ENCODE measurements at places on chromosomes 2 and 18.
A peak's percentile ranks its signal among the peaks of the same experiment; 100 is the strongest.

- DNase-seq: no peak
Observed at GRCh38 chr18:62992877-62993365, 277.6 kb downstream of the PHLPP1 start.

DNA sequence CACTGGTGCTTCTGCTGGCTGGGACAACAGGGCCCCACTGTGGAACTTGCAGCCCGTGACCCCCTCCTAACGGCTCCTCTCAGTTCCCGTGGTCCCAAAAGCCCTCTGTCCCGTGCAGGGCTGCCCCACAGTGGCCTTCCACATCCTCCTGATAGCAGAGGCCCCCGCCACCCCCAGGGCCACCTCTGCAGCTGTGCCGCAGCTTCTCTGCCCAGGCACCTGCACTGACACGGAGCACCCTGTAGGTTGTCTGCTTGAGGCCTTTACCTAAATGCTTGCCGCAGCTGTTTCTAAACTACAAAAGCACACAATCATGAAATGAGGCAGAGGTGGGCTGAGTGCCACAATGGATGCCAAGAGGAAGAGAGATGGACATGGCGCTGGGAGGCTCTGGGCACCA lies 13.5 kb upstream of the GRHL1 start:
- DNase-seq: no peak

GRCh38 chr2:162185541-162186232 lies 33.6 kb upstream of the GCG start:
- no peak for DNase-seq

DNA sequence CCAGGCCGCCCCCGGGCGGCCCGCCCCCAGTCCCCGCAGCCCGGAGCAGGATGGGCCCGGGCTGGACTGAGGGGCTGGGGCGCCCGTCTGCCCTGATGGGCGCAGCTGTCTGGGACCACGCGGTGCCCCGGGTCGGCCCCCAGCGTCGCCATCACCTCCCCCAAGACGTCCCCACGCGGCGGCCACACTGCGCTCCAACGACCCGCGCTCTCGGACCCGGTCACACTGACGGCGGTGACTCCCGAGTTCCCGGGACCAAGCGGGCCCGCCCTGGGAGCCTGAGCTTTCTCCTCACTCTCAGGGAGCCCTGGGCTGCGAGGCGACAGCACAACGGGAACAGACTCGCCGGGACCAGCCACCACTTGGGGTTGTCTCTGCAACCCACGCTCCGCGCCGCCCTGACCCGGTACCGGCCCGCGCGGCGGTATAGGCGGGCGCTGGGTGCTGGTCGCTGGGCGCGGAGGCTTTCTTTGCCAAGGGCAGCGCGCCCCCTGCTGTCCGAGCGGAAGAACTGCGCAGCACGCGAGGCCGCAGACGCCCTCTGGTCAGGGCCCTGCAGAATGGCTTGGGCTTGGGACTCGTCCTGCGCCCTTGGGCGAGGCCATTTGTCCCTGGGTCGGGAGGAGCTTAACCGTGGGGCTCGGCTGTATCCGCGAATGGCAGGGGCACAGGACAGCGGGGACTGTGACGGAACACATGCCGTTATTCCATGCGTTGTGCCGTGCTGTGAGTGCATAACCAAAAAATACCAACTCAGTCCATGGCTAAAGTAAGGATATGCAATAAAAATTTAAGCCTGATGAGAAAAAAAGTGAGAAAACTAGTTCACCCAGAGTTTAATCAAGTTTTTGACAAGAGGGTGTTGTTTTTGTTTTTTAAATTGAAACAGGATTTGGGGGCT lies 54.8 kb upstream of the ANKRD62 start:
- peak; percentile 47 for DNase-seq

DNA sequence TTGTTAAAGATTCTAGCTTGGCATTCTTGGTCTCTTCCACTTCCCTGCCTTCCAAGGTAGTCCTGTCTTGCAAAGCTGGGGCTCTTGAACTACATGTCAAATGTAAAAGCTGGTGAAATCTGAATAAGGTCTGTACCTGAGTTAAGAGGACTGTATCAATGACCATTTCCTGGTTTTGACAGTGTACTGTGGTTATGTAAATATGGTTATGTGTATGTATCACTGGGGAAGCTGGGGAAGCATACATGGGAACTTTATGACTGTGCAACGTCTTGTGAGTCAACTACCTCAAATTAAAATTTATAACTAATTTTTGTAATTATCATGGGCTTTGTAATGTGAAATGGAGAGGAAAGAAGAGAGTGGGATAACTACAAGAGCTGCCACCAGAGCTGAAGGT lies 81.7 kb downstream of the COL4A4 start:
- DNase-seq: no peak

DNA sequence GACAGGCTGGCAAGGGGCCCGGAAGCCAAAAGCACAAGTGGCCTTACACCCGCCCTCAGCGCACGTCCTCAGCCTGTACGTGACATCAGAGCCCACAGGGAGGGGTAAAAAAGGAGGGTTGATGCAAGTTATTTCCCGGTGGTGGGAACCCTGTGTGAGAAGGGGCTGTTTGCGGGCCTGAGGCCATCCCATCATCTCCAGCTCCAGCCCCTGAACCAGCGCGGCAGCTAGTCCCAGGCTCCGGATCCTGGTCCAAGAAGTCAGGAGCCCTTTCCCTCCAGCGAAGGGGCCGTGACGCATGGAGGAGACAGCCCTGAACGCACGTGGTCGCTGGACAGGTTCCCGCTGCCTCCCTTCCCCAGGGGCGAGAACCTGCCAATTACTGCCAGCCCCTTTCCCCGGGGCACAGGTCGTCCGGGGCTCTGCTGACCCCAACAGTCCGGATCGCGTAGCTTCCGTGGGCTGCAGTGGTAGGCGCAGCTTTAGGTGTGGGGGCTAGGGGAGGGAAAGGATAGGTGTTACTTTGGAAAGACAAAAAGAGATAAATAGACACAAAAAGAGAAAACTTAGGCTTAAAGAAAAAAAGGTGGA lies 1.3 kb upstream of the LRP2 start:
- no peak for DNase-seq

- DNase-seq: no peak
Observed at GRCh38 chr2:223460209-223460608, 142.0 kb downstream of the SCG2 start.

DNA sequence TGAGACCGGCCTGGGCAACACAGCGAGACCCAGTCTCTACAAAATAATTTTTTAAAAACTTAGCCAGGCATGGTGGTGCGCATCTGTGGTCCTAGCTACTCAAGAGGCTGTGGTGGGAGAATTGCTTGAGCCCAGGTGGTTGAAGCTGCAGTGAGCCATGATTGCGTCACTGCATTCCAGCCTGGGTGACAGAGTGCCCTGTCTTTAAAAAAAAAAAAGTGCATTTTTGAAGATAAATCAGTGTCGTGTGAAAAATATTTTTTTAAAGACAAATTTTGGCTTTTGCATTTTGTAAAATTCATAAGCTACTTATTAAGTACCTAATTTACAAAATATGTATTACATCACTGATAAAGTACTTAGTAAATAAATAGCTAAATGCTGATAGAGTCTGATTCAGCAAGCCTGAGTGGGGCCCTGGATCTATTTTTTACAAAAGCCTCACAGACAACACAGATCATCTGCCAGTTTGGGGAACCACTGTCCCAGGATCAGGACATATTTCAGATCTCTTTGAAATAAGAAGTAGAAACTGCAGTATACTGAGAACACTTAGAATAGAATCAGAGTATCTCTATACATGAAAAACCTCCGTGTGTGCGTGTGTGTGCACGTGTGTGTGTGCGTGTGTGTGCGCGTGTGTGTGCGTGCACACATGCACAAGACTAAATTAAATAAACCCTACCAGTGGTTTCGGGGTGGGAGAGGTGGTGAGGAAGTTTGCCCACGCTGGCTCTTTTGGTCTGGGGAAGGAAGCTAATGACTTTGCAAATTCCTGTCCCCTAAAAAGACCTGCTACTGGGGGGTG lies 61.6 kb downstream of the AAK1 start:
- no peak for DNase-seq

- no peak for DNase-seq
Observed at GRCh38 chr18:4412286-4412685, 42.8 kb downstream of the DLGAP1 start.

- DNase-seq: no peak
Observed at GRCh38 chr2:190972846-190973245, 41.1 kb downstream of the STAT1 start.

DNA sequence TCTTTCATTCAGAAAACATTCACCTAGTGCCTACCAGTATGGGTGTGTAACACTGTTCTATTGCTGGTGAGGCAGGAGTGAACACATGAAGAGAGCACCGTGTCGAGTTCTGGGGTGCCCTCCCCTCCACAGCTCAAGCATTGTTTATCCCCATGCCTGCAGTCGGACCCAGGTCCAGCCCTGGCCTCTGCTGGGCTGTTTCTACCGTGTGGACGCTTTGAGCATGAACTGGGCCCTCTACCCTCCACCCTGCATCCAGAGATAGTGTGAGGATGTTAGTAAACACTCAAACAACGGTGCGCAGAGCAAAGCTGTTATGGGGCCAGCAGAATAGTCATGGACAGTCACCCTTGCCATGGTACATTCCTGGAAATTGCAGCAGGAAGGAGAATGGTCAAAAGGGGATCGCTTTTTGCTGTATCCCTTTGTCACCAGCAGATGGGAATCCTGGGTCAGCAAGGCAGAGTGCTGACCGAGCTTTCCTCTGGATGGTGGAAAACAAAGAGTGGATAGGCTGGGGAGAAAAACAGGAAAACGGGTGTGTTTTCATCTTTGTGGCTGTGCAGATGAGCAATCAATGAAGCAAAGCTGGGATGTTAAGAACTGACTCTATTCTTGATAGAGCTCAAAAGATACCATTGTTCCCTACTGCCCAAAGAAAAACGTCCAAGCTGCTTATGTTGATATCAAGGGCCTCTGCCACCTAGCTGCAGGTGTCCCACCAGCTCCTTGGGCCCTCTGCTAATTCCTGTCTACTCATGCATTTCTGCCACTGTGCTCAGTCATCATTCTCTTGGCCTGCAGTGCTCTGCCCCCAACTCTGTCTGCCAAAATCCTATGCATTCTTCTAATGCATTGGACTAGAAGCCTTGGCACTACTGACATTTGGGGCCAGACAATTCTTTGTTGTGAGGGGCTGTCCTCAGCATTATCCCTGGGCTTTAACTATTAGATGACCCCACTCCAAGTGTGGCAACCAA lies 38.7 kb downstream of the REEP1 start:
- DNase-seq: no peak

- DNase-seq: peak; percentile 39
Observed at GRCh38 chr18:68660354-68661183, 54.3 kb downstream of the TMX3 start.

GRCh38 chr2:71611781-71612527 lies 158.6 kb downstream of the DYSF start:
- DNase-seq: no peak

DNA sequence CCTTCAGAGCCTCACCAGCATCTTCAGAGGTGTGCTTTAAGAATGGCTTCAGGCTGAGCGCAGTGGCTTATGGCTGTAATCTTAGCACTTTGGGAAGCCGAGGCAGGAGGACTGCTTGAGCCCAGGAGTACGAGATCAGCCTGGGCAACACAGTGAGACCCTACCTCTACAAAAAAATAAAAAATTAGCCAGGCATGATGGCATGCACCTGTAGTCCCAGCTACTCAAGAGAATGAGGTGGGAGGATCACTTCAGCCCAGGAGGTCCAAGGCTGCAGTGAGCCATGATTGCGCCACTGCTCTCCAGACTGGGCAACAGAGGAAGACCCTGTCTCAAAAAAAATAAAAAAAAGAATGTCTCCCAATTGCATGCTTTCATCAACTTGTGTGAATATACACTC lies 133.3 kb upstream of the ARL5A start:
- no peak for DNase-seq

DNA sequence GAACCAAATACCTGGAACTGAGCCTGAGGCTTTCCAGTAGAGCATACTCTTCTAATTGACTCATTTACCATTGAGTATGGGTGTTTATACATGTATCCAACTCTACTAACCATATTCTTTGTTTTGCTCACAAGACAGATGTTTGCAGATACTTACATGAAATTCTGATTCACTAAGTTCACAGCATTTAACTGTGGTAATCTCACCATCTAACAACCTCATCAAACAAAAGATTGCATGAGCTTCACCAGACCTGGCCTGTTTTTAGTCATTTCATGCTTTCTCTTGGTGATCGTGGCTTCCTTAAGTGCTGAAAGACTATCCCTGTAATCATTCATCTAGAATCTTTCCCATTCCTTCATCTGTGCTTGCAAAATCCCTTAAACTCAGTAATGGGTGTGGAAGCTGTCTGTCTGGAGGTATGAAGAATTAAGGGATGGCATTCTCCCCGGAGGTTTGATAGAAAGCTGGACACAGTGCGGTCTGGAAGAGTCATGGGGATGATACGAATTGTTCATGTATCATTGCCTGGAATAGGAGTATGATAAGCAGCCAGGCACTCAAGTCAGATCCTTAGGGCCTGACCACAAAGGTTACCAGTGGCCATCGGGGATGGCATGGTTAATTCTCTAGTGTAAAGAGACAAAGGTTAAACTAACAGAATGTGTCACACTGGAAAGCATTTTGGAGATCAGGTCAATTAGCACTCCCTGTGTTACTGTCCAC lies 42.0 kb upstream of the IL1R1 start:
- no peak for DNase-seq

DNA sequence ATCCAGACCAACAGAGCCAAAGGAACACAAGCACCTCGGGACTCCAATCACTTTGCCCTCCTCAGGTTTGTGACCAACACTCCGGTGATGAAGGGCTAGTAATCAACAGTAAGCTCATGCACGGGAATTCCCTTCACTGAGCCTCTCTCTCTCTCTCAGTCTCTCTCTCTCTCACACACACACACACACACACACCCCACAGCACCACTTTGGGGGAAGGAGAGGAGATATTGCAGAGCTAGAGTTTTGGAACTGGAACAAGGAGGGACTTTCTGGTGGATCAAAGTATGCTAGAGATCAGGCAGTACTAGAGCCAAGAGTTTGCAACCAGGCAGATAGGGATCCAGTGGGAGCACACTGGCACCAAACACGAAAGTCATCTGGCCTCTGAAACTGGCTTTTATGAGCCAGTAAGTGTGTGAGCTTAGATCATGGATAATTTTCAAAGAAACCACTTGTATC lies 98.7 kb downstream of the ANKRD44 start:
- no peak for DNase-seq

GRCh38 chr2:219661197-219661954 lies 33.9 kb downstream of the SLC4A3 start:
- no peak for DNase-seq

GRCh38 chr18:55320424-55321264 lies 267.3 kb downstream of the TCF4 start:
- no peak for DNase-seq

- DNase-seq: no peak
Observed at GRCh38 chr18:13564579-13564978, 161.8 kb downstream of the FAM210A start.

DNA sequence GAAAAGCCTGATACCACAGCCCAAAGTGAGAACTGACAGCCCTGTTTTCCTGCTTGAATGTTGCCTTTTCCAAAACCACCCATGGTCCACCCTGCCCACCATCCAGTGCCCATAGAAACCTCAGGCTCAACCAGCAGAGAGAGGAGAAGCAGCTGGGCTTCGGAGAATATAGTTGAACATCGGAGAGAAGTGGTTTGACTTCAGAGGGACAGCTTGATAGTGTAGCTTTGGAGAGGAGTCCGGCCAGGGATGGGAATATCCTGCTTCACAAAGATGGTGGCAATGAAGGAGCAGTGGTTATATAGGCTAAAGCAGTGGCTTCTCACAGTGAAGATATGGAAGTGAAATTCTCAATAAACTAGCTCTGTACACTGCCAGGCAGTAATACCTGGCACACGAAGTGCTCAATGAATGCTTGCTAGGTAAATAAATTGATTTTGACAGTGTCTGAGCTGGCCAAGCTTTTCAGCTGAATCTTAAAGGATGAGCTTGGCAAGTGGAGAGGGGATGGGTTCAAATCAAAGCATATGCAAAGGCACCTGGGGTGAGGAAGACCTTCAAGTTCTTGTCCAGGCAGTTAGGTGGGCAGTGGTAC lies 21.2 kb downstream of the AFF3 start:
- DNase-seq: peak; percentile 33

Measured in LNCaP clone FGC (cell line).